ENCODE measurements at places on chromosomes 13 and 19. TPM values are rescaled to one million over a fixed set of nuclear protein-coding genes. Genes with fewer than 3 reads are reported as not detected.
A peak's percentile ranks its signal among the peaks of the same experiment; 100 is the strongest.

Gene IFNL1
- not detected for total RNA-seq

Gene ZNF442
- 2.5 TPM for total RNA-seq

DNA sequence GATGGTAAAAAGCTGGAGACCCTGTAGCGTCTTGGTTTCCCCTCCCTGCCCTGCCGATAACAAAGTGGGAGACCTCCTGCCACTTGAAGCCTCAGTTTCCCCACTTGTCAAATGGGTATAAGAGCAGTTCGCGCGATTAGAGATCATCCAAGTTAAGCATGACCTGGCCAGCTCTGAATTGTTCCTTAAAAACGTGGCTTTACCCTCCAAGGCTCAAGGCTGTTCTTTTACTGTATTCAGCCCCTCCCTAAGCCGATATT is 421 bp downstream of the TNPO2 start:
- peak overlapping the region; percentile 78 for H3K4me3 ChIP-seq
- no peaks in the 10 kb centered on the region for H3K27me3 ChIP-seq
- H3K27ac ChIP-seq = peak overlapping the region; percentile 68
- no peak for DNase-seq

Gene FPR3
- total RNA-seq = 3.2 TPM

Gene ZNF808
- total RNA-seq = 61.7 TPM

Gene SCGB2B2
- total RNA-seq = 0.75 TPM

DNA sequence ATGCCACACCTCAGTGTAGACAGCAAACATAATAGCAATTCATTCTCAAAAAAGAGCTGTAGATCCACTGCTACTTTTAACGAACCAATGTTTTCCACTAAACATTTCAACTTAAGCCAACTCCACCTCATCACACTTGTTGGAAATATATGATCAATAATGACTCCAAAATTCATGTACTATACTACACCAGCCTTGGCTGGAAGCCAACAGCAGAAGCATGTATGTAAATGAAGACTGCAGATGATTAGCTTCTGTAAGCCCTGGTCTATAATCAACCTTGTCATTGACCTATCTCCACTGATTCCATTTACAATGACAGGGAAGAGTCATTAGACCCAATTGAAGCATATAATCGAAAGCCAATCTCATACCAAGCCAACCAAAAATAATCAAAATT is 71.7 kb downstream of the STK24 start:
- H3K4me1 ChIP-seq = peaks cover 90% of the 10 kb centered on the region
- DNase-seq = no peak
- H3K4me3 ChIP-seq = no peak overlapping the region
- peaks cover 5% of the 10 kb centered on the region for H3K36me3 ChIP-seq

Gene CGB1
- total RNA-seq = not detected

- no peaks in the 10 kb centered on the region for H3K36me3 ChIP-seq
- H3K4me1 ChIP-seq = peaks cover 4% of the 10 kb centered on the region
- H3K4me3 ChIP-seq = no peak overlapping the region
- H3K27me3 ChIP-seq = no peaks in the 10 kb centered on the region
- H3K27ac ChIP-seq = no peak overlapping the region
- no peak for DNase-seq
These were observed 44.8 kb upstream of the ALOX5AP start for GRCh38 chr13:30690282-30691188.

GRCh38 chr19:16217716-16218451 is 20.2 kb downstream of the AP1M1 start:
- no peak for DNase-seq
- peaks cover 19% of the 10 kb centered on the region for H3K4me1 ChIP-seq
- H3K27ac ChIP-seq = no peak overlapping the region
- no peaks in the 10 kb centered on the region for H3K27me3 ChIP-seq
- no peak overlapping the region for H3K4me3 ChIP-seq

- H3K4me3 ChIP-seq = peak overlapping the region; percentile 56
- no peak for DNase-seq
- no peak overlapping the region for H3K27ac ChIP-seq
- H3K27me3 ChIP-seq = peaks cover 7% of the 10 kb centered on the region
- no peaks in the 10 kb centered on the region for H3K36me3 ChIP-seq
These were observed 133.6 kb upstream of the MYO16 start for GRCh38 chr13:108495646-108496361.

- no peak for DNase-seq
- no peak overlapping the region for H3K4me3 ChIP-seq
- H3K27me3 ChIP-seq = no peaks in the 10 kb centered on the region
- H3K36me3 ChIP-seq = no peaks in the 10 kb centered on the region
- no peak overlapping the region for H3K27ac ChIP-seq
These were observed 26.0 kb downstream of the DPRX start for GRCh38 chr19:53657778-53658177.

Gene COX7A1
- not detected for total RNA-seq

Gene AMER2
- total RNA-seq = not detected

Gene ETV2
- not detected for total RNA-seq

DNA sequence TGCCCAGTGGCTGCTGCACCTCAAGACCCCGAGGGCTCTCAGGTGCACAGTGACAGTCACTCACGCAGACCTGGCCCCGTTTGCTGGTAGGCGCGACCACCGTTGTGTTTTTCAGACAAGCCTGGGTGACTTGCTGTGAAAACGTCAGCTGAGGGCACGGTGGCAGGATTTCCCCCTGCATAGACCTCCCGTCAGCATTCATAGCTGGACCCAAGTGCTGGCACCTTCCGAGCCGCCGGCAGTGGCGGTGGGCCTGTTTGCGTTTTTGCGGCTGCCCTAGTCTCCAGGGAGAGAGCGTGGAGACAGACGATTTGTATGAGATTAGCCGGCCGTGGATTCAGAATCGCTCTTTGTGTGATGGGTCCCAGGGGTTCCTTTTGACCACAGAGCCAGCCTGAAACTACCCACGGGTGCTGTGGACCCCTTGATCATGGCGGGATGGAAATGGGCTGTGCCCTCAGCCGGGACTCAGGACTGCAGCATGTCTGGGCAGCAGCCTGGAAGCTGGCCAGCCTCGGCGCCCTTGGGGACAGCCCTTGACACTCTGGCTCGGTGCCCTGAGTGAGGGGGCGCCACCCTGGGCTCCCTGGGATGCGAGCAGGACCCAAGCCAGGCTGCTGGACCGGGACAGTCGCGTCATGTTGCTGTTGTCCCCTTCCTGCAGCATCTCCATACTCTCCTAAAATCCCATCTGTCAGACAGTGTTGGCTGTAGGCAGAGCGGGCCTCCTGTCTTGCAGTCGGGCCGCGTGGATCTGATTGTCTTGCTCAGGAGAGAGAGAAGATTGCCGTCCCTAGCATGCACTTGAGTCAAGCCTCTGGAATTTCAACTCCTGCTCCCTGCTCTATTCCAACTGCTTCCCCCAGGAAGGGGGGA is 8.6 kb downstream of the KDM4B start:
- H3K36me3 ChIP-seq = no peaks in the 10 kb centered on the region
- H3K4me1 ChIP-seq = no peaks in the 10 kb centered on the region

DNA sequence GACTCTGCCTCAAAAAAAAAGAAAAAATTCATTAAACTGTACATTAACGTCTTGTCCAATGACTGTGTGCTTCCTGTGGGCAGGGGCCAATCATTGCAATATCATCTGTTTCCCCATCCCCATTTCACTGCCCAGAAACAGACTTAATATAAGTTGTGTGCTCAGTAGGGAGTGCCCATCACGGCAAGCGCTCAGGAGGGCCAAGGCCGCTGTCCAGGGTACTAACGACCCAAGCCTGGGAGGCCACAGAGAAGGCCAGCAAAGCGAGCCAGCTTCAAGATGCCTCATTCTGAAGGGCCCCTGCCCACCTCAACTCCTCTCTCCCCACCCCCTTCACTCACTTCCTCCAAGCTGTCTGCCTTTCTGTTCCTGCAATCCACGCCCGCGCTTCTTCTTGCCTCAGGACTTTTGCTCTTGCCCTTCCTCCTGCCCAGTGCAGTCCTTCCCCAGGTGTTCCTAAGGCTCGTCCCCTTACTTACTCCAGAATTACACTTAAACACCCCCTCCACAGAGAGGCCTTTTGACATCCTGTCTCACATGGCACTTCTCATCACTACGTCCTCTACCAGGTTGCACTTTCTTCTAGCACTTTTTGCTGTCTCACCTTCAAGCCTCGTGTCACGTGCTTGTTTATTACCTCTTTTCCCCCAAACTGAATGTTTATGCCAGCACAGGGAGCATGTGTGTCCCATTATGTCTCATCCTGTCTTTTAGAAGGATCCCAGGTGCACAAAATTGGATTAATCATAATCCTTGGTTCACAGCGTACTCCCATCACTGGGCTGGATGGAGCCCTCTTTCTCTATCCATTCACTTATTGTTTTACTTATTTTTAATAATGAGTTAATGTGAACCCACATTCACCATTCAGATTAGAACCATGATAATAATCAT is 11.3 kb upstream of the POU2F2 start:
- DNase-seq = no peak
- peaks cover 12% of the 10 kb centered on the region for H3K4me1 ChIP-seq
- H3K27me3 ChIP-seq = no peaks in the 10 kb centered on the region
- H3K4me3 ChIP-seq = no peak overlapping the region
- no peak overlapping the region for H3K27ac ChIP-seq
- no peaks in the 10 kb centered on the region for H3K36me3 ChIP-seq

DNA sequence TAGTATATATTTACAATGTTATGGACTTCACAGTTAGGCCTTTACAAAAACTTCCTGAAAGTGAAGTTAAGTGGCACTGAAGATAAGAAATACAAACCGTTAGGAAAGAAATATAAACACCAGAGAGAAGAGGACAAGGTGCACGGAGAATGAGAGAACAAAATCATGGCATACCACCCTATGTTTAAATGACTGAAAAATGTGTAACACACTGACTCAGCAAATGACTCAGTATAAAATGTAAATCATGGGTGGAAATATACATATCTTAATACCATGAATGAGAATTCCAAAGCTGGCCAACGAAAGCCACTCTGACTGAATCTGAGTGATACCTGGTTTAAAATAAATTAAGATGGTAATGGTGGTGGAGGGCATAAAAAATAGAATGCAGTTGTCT is 260.8 kb downstream of the DNAJC15 start:
- DNase-seq = no peak
- H3K36me3 ChIP-seq = no peaks in the 10 kb centered on the region
- H3K4me3 ChIP-seq = no peak overlapping the region

DNA sequence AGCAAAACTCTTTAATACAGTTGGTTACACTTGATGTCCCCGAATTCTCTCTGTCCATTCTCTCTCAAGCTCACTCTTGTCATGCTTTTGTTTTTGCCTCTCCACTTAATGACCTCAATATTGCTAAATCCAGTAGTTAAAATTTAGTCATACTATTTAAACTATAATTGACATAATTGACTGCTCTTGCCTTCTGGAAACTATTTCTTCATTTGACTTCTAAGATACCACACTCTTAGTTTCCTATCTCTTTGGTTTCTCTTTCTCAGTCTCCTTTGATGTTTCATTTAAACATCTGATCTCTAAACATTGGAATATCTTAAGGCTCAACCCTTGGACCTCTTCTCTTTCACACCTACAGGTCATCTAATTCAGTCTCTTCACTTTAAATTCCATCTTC is 211.3 kb downstream of the COG6 start:
- no peak overlapping the region for H3K27ac ChIP-seq
- H3K4me3 ChIP-seq = no peak overlapping the region
- no peaks in the 10 kb centered on the region for H3K36me3 ChIP-seq
- no peak for DNase-seq
- no peaks in the 10 kb centered on the region for H3K4me1 ChIP-seq

- no peak overlapping the region for H3K27ac ChIP-seq
- no peaks in the 10 kb centered on the region for H3K4me1 ChIP-seq
- no peak overlapping the region for H3K4me3 ChIP-seq
- DNase-seq = no peak
- no peaks in the 10 kb centered on the region for H3K27me3 ChIP-seq
These were observed 668 bp upstream of the SBK3 start for GRCh38 chr19:55546011-55546410.
